ENCODE measurements at places on chromosomes 1 and 21. TPM values are rescaled to one million over a fixed set of nuclear protein-coding genes. Genes with fewer than 3 reads are reported as not detected.

Gene AKIRIN1
- total RNA-seq: 61.2 TPM

Gene KCNJ10
- total RNA-seq: not detected

Gene EXTL1
- total RNA-seq: not detected

Gene SMG7
- total RNA-seq: 31.8 TPM

Gene ZFP69
- total RNA-seq: 4.3 TPM

Gene OR11L1
- total RNA-seq: not detected

Gene DCDC2B
- total RNA-seq: not detected

Gene FAM72A
- total RNA-seq: 1.5 TPM

All from mammary epithelial cell (primary cell).